ENCODE measurements at places on chromosomes 7 and 10. TPM values are rescaled to one million over a fixed set of nuclear protein-coding genes. Genes with fewer than 3 reads are reported as not detected.

CCDC172 gene
- polyA plus RNA-seq = not detected

DNA sequence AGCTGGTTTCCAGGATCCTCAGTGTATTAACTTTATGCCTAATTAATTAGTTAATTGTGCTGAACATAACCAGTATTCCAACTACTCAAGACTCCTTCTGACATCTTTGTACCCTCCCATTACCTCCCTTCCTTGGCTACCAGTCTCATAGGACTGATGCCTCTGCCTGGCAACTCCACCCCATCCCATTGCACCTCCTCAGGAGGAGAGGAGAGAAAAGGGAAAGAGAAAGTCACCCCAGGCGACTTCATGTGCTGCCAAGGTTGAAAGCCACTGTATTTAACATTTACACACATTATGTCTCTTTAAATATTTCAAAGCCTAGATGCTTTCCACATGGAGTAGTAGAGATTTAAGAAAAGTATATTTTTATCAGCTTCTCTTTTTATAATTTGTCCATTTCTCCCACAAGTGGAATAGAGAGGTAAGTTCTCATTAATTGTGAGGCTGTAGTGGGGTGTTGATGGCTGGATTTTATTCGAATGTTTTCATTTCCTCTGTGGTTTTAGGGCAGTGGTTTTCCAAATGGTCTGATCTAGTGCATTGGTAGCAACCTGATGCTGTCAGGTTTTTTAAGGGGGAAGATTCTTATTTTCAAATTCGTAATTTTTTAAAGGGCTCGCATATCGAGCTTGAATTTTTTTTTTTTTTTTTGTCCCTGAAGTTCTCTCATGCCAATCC is 148.0 kb downstream of the BICC1 start:
- DNase-seq = no peak

FGFBP3 gene
- 3.3 TPM for polyA plus RNA-seq

- no peak for DNase-seq
These were observed 52.0 kb downstream of the STK32C start for GRCh38 chr10:132255489-132256344.

DNA sequence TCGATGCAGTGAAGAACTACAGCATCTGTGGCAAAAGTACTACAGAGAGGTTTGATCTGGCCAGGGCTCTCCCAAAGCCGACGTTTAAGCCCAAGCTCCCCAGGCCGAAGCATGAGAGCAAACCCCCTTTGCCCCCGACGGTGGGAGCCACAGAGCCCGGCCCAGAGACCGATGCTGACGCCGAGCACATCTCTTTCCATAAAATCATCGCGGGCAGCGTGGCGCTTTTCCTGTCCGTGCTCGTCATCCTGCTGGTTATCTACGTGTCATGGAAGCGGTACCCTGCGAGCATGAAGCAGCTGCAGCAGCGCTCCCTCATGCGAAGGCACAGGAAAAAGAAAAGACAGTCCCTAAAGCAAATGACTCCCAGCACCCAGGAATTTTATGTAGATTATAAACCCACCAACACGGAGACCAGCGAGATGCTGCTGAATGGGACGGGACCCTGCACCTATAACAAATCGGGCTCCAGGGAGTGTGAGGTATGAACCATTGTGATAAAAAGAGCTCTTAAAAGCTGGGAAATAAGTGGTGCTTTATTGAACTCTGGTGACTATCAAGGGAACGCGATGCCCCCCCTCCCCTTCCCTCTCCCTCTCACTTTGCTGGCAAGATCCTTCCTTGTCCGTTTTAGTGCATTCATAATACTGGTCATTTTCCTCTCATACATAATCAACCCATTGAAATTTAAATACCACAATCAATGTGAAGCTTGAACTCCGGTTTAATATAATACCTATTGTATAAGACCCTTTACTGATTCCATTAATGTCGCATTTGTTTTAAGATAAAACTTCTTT is 2.3 kb downstream of the LRRTM3 start:
- no peak for DNase-seq

- DNase-seq = no peak
These were observed 1.3 kb downstream of the SAP25 start for GRCh38 chr7:100572281-100572948.

DNA sequence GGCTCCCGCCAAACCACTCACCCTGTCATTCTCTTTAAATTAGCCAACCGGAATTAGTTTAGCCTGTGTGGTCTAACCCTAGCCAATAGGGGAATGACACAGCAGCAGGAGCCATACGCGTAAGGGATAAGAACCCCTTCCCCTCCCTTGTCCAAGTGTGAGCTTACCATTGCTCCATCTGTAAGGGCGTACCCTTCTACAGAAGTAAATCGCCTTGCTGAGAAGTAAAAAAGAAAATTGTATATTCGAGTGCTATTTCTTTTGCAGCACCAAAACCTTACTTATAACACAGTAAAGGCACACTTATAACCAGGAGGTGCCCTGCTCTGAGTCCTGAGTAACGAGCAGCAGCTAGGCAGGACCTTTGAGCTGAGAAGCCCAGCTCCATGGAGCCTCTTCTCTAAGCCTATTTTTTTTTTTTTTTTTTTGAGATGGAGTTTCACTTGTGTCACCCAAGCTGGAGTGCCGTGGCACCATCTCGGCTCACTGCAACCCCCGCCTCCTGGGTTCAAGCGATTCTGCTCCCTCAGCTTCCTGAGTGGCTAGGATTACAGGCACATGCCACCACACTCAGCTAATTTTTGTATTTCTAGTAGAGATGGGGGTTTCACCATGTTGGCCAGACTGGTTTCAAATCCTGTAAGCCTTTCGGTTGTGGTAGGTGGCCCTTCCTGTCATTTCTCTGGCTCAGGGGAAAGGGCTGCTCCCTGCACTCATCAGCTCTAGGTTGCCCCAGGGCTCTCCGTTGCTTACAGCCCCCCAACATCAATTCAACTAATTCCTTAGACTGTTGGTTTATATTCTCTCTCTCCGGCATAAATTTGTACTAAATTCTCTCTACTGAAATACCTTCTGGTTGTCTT is 73.3 kb downstream of the NSUN6 start:
- DNase-seq = no peak

- DNase-seq = no peak
These were observed 38.2 kb upstream of the BET1 start for GRCh38 chr7:94042381-94042780.

GRCh38 chr7:77242554-77242953 is 42.9 kb upstream of the FGL2 start:
- DNase-seq = no peak
